ENCODE measurements at places on chromosomes 2 and 18.
A peak's percentile ranks its signal among the peaks of the same experiment; 100 is the strongest.

GRCh38 chr2:241890524-241891235 lies 21.2 kb downstream of the RTP5 start:
- no peak for DNase-seq

- no peak for DNase-seq
These were observed 43.6 kb downstream of the ODC1 start for GRCh38 chr2:10404324-10405143.

GRCh38 chr2:68031542-68032160 lies 31.2 kb downstream of the C1D start:
- DNase-seq: no peak

DNA sequence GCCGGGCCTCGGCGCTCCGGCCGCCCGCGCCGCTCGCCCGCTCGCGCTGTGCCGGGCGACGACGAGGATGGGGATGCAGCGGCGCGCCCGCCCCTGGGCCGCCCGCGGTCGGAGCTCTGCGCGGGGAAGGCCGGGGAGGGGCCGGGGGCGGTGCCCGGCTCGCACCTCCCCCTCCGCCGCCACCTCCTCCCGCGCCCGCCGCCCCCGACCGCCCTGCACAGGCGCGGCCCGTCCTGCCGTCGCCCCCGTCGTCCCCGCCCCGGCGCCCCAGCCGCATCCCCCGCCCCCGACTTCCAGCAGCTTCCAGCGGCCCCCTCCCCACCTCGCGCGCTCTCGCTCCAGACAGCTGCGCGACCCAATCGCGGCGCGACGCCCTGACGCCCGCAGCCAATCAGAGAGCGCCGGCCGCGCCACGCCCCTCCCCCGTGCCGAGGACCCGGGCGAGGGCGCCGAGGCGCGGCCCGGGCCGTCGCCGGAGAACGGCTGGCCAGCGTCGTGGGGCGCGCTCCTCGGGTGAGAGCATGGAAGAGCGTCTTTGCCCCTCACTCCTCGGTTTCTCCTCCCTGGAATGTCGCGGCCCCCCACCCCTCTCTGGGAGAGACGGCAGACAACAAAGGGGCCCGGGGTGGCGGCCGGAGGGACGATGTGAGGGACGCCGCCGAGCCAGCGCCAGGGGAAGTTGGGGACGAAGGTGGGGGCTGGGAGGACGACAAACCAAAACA lies at the start of gene MBOAT2:
TSS of gene MBOAT2 (minus strand) at position 69 of the 722 bp plus-strand sequence. CDS start 70 bp downstream, outside the sequence.
- DNase-seq: peak; percentile 52

DNA sequence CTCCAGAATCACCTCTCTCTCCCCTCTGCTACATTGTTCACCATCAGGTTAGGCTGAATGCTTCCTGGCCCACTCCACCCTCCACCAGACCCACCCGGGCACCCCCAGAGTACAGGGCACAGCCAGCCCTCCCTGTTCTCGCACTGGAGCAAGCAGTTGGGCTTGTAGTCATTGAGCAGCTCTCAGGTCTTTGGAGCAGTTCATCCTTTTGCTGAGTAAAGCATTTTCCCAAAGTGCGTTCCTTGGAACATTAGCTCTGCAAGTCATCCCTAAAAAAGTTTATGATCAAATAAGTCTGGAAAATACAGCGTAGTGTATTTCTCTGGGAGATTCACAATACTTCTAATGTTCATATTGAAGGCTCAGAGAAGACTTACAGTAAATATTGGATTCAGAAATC lies 103.5 kb upstream of the DAPL1 start:
- no peak for DNase-seq

DNA sequence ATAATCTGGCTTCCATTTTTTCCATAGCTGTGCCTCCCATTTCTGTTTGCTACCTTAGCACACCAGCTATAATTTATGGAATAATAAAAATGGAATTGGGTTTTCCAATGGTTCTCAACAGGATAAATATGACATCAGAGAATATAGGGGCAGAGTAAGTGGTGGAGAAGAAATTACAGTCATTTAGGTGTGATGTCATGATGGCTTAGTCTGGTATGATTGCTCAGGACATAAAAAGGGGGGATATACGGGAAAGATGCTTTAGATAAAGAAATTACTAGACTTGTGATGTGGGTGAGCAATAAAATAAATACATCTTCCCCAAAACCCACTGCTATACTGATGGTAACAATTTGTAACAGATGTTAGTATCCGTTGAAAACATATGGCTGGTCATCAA lies 21.6 kb upstream of the KIF5C start:
- DNase-seq: no peak

DNA sequence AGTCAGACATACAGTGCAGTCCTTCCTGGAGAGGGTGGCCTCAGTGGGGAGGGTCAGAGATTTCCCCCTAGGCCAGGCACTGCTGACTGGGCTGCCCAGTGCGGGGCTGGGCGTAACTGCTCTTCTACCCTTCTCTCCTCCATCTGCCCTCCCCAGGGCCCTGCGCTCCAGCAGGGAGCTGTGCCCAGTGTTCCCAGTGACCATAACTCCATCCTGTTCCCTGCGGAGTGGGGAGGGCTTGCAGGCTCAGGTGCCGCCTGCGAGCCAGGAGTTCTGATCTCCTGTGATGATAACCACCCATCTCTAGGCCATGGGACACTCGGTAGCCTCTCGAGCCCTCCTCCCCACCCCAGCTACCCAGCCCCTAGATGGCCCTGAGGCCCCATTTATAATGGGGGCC lies 107.6 kb downstream of the SMAD7 start:
- DNase-seq: no peak

DNA sequence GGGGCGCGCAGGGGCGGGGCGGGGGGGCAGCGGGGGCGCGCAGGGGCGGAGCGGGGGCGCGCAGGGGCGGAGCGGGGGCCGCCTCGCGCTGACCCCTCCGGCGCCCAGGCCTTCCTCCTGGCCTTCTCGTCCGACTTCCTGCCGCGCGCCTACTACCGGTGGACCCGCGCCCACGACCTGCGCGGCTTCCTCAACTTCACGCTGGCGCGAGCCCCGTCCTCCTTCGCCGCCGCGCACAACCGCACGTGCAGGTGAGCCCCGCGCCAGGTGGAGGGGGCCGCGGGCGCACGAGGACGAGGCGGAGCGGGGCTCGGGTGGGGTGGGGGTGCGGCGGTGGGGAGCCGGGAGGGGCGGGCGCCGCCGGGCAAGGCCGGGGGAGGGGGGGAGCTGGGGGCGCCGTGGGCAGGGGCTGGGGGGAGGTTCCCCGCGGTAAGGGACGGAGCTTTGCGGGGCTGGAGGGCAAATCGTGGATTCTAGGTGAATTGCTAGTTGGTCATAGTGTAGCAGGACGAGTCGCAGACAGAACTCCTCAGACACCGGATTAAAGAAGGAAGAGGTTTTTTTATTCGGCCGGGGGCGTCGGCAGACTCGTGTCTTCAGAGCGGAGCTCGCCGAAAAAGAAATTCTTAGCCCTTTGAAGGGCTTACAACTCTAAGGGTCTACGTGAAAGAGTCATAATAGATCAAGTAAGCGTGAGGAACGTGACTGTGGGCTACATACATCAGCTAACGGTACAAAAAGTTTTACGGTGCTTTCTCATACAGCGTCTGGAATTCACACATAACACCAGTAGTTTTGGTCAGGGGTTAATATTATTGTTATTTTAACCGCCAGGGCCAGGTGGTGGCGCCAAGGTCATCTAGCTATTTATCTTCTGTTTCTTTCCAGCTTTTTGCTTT lies 29.9 kb downstream of the ANO7 start:
- DNase-seq: peak; percentile 58

GRCh38 chr2:128364441-128364911 lies 45.8 kb upstream of the HS6ST1 start:
- DNase-seq: no peak

DNA sequence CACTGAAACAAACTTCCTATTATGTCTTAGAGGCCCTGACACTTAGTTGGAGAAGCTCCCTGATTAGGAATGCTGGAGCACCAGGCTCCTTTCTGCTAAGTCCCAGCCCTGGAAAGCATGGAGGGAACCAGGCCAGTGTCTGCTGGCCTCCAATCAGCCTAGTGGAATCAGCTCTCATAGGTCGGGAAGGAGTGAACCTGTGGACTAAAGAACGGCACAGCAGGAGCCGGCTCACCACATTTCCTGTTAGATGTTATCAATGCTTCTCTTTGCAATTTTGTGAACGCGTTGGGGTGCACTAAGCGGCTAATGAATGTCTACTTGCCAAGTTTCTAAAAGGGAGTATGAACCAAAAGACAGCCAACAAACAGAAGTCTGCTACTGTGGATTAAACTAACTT lies 296.6 kb downstream of the NAPG start:
- no peak for DNase-seq

All from CD4-positive, CD25-positive, alpha-beta regulatory T cell (primary cell).